ENCODE measurements at places on chromosomes 2 and 18.

DNA sequence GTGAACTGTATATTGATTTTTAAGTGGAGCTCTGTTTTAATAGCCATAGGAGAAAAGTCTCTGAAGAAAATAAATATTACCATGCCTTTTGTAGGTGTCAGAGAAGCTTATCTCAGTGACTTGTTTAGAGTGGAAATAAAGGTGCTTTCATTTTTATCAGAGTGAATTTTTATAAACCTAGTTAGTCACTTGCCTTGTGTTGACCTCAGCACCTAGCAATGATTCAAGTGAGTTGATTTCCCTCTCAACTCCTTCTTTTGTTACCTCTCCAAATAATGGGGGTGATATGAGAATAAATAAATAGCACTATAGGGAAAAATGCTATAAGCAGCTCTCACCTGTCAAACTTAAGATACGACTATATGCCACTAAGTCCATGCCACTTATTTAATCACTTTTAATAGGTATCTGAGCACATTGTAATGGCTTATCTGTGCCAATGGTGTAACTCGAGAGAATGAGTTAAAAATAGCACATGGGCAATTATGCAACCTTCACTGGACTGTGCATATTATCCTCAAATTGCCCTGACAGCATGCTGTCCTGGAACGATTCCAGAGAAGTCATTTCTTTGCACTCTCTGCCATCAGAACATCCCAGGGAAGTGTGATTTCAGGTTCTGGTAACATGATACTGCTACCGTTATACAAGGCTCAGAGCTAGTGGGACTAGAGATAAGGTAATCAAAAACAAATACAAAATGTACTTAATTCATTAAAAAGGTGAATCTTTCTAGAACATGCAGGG lies 290.8 kb downstream of the CCDC85A start:
- DNase-seq, result peak; percentile 41

GRCh38 chr2:142665241-142665640 lies 212.2 kb upstream of the KYNU start:
- no peak for DNase-seq

DNA sequence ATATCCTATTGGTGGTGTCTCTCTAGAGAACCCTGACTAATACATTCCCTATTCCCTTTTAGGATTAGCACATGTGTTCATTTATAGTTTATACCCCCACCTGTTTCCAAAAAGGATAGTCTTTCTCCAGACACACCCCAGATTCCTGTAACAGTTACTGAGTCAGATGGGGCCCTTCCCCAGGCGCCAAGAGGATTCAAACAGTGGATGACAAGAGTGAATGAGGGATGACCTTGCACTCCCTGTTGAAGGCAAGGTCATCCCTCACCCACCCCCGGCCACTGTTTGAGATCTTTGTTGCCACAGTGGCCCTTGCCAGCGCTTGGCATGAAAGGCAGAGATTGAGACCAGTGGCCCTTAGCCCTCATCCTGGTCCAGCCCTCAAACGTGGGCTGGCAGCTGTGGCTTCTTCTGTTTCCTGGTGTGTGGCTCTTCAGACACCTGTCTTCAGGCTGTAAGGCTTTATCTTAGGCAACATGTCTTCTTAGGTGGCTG lies 15.3 kb upstream of the REEP1 start:
- no peak for DNase-seq

DNA sequence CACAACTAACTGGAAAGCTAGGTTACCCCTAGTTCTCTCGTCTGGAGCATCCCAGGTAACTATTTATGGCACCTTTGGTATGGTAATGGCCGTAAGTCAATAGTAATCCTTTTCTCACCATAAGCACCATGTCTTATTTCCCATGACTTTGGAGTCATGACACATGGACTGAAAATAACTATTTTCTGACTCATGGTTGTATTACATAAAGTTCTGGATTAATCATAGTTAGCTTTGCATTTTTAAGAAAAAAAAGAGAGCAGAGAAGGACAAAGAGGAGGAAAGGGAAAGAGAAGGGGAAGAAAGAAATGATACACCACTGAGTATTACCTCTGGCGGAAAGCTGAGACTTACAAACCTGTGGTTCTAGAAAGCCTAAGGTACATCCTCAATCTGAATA lies 99.3 kb downstream of the BIN1 start:
- no peak for DNase-seq

GRCh38 chr2:145055651-145056050 lies 535.7 kb upstream of the ZEB2 start:
- no peak for DNase-seq

GRCh38 chr2:217585362-217585761 lies 417.4 kb downstream of the TNS1 start:
- DNase-seq, result no peak

GRCh38 chr2:234451242-234451641 lies 45.6 kb downstream of the ARL4C start:
- no peak for DNase-seq

- DNase-seq, result no peak
These were observed 13.0 kb downstream of the PTMA start for GRCh38 chr2:231720987-231721966.

All from NCI-H1436 treated with DMSO at 0.1 percent for 48 hours (cell line).